ENCODE measurements at places on chromosomes 7 and 10. TPM values are rescaled to one million over a fixed set of nuclear protein-coding genes. Genes with fewer than 3 reads are reported as not detected.

The NKX1-2 gene
- total RNA-seq = not detected

DNA sequence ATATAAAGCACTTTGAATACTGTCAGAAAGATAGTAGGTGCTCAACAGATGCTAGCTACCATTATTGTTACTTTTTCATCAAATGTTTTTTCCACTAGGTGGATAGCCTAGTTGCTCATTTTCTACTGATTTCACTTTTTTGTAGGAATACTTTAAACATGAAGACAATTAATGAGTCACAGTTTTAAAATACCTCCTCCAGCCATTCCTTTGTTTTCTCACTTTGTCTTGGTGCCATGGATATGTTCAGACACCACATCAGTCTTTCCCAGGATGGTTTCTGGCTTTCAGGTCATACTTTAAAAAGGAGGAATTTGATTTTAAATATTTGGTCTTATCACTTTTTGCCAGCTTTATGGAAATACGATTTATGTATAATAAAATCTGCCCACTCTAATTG, 147.1 kb upstream of the MGMT start:
- no peak for DNase-seq
- H3K4me3 ChIP-seq = no peak overlapping the region
- peaks cover 6% of the 10 kb centered on the region for H3K4me1 ChIP-seq
- no peaks in the 10 kb centered on the region for H3K36me3 ChIP-seq
- no peak overlapping the region for H3K27ac ChIP-seq

The ZNF727 gene
- total RNA-seq = 4.3 TPM

DNA sequence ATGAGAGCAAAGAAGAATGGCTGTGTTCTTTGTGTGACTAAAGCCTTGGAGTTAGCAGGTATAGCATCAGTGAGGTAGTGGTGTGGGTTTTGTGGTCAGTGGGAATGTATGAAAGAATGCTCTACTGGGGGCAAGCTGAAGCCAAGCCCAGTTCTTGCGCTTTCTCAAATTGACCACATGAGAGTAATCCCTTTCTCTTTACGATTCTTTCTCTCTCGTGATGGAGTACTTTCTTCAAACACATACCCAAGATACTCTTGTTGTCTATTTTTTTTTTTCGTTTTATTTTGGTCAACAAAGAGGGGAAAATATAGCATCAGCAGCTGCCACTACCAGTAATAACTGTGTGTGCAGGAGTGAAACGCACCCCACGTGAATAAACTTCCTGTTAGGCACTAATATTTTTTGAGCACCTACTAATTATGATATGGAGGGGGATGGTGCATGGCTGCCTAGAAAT, 8.4 kb upstream of the PANK1 start:
- no peak overlapping the region for H3K27ac ChIP-seq
- DNase-seq = no peak
- H3K4me1 ChIP-seq = no peaks in the 10 kb centered on the region
- no peaks in the 10 kb centered on the region for H3K27me3 ChIP-seq

The RTKN2 gene
- not detected for total RNA-seq

DNA sequence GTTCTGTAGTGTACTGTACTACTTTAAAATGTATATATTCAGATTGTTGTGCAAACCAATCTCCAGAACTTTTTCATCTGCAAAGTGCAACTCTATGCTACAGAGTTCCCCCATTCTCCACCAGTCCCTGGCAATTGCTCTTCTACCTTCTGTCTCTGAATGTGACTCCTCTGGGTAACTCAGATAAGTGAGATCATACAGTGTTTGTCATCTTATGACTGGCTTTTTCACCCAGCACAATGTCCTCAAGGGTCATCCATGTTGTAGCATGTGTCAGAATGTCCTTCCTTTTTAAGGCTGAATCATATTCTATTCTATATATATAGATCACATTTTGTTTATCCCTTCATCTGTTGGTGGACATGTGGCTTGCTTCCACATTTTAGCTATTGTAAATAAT, 10.8 kb downstream of the SLIT1 start:
- no peak for DNase-seq
- peaks cover 47% of the 10 kb centered on the region for H3K27me3 ChIP-seq
- no peaks in the 10 kb centered on the region for H3K36me3 ChIP-seq
- H3K4me1 ChIP-seq = no peaks in the 10 kb centered on the region
- no peak overlapping the region for H3K27ac ChIP-seq

DNA sequence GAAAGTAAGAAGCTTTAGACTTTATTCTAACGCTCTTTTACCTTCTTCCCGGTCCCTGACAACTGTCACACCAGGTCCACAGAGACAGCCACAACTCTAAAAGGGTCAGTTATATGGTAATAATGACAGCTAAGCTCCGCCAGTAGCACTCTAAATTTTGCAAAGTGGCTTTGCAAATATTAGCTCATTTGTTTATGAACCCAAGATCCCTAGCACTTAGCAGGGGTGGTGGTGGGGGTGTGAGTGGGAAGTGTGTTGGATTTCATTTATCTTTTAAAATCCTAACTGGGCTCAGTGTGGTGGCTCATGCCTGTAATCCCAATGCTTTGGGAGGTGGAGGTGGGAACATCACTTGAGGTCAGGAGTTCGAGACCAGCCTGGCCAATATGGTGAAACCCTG, 34.8 kb upstream of the SDK1 start:
- H3K27ac ChIP-seq = no peak overlapping the region
- H3K27me3 ChIP-seq = no peaks in the 10 kb centered on the region
- H3K36me3 ChIP-seq = no peaks in the 10 kb centered on the region
- no peak overlapping the region for H3K4me3 ChIP-seq
- H3K4me1 ChIP-seq = no peaks in the 10 kb centered on the region

- no peak for DNase-seq
- H3K27me3 ChIP-seq = no peaks in the 10 kb centered on the region
- no peaks in the 10 kb centered on the region for H3K4me1 ChIP-seq
- H3K36me3 ChIP-seq = no peaks in the 10 kb centered on the region
Measured at GRCh38 chr10:7027913-7028808, 382.7 kb downstream of the SFMBT2 start.

The TECTB gene
- not detected for total RNA-seq

The EPO gene
- not detected for total RNA-seq

GRCh38 chr7:117870448-117871130, 2.7 kb downstream of the CTTNBP2 start:
- no peaks in the 10 kb centered on the region for H3K4me1 ChIP-seq
- no peak for DNase-seq
- no peak overlapping the region for H3K4me3 ChIP-seq
- no peaks in the 10 kb centered on the region for H3K36me3 ChIP-seq
- H3K27me3 ChIP-seq = no peaks in the 10 kb centered on the region

The TMEM248 gene
- 69.5 TPM for total RNA-seq

The FRMD4A gene
- total RNA-seq = 25.5 TPM

The GIMAP4 gene
- 18.9 TPM for total RNA-seq

The PDCD4 gene
- total RNA-seq = 140 TPM

The PGAM2 gene
- total RNA-seq = 1.4 TPM

GRCh38 chr7:89623018-89623672, 531.1 kb upstream of the STEAP1 start:
- no peak for DNase-seq
- no peaks in the 10 kb centered on the region for H3K4me1 ChIP-seq
- no peaks in the 10 kb centered on the region for H3K36me3 ChIP-seq
- no peak overlapping the region for H3K27ac ChIP-seq

GRCh38 chr7:85770332-85770731, 583.5 kb upstream of the SEMA3D start:
- DNase-seq = no peak
- no peaks in the 10 kb centered on the region for H3K27me3 ChIP-seq
- H3K36me3 ChIP-seq = no peaks in the 10 kb centered on the region
- no peak overlapping the region for H3K27ac ChIP-seq
- no peaks in the 10 kb centered on the region for H3K4me1 ChIP-seq

DNA sequence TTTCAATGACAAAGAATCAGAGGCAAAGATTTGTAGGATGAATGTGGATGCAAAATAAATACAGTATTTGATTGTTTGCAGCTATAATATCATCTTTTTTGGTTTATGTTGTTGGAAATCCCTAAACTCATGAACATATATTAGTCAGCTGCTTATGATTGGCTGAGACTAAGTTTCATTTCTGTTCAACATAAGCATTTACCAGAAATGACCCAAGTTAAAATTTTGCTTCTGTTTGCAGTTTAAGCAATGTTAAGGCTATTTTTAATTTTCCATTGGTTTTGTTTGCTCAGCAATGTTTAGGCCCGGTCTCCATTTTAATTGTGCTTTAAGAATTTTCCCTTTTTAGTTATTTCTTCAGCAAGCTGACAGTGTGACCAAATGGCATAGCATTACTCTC, 22.0 kb downstream of the GIMAP6 start:
- H3K36me3 ChIP-seq = no peaks in the 10 kb centered on the region
- no peak overlapping the region for H3K4me3 ChIP-seq
- H3K27ac ChIP-seq = no peak overlapping the region
- no peaks in the 10 kb centered on the region for H3K27me3 ChIP-seq

DNA sequence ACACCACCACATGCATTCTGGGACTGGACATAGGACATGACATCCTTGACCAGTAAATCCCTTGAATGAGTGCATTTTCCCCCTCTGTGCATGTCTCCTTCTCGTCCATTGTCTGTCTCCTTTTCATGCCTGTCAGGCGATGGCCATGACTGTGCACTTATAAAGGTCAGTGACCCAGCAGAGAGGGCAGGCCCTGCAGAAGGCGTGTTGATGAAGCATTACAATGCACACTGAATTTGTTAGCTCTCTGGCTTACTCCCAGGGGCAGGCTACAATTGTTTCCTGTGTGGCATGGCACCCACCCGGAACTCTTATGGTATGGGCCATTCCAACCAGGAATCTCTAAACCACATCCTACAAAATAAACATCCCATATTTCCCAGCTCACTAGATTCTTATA, 71.1 kb downstream of the SAMD9 start:
- H3K4me1 ChIP-seq = no peaks in the 10 kb centered on the region
- no peaks in the 10 kb centered on the region for H3K36me3 ChIP-seq
- H3K27me3 ChIP-seq = no peaks in the 10 kb centered on the region
- no peak overlapping the region for H3K4me3 ChIP-seq
- no peak overlapping the region for H3K27ac ChIP-seq

DNA sequence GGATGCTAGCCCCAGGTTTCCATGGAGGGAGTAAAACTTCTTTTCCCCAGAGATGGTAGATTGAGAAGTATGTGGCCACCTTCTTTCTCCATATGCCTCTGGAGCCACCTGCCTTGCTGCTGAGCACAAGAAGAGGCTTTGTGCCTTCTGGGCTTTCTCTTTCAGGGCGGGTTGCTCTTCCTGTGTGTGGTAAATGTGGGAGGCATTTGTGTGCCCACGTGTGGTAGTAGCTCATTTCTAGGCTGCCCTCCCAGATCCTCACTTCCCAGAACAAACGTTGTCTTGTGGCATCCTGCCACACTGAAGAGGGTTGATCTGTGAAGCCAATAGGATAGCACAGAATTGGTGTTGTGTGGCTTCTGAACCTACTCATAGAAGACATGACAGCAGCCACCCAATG, 342.0 kb upstream of the PODXL start:
- no peak for DNase-seq
- no peak overlapping the region for H3K4me3 ChIP-seq
- no peaks in the 10 kb centered on the region for H3K36me3 ChIP-seq
- no peaks in the 10 kb centered on the region for H3K27me3 ChIP-seq

- no peaks in the 10 kb centered on the region for H3K4me1 ChIP-seq
- H3K27ac ChIP-seq = no peak overlapping the region
- H3K4me3 ChIP-seq = no peak overlapping the region
- peak; percentile 47 for DNase-seq
- no peaks in the 10 kb centered on the region for H3K36me3 ChIP-seq
Measured at GRCh38 chr7:30654296-30655090, 27.8 kb downstream of the CRHR2 start.

- H3K27me3 ChIP-seq = no peaks in the 10 kb centered on the region
- peak overlapping the region; percentile 72 for H3K27ac ChIP-seq
- H3K36me3 ChIP-seq = no peaks in the 10 kb centered on the region
- peaks cover 14% of the 10 kb centered on the region for H3K4me1 ChIP-seq
- no peak overlapping the region for H3K4me3 ChIP-seq
- no peak for DNase-seq
Measured at GRCh38 chr10:13790196-13790595, 203.4 kb downstream of the PRPF18 start.

- DNase-seq = no peak
- H3K4me3 ChIP-seq = peak overlapping the region; percentile 20
- peaks cover 99% of the 10 kb centered on the region for H3K27me3 ChIP-seq
- no peaks in the 10 kb centered on the region for H3K36me3 ChIP-seq
Measured at GRCh38 chr7:20786421-20786778, 286 bp downstream of the SP8 start.

The SLC13A1 gene
- not detected for total RNA-seq

GRCh38 chr10:112565434-112566053, 118.5 kb downstream of the VTI1A start:
- H3K4me3 ChIP-seq = no peak overlapping the region
- H3K36me3 ChIP-seq = no peaks in the 10 kb centered on the region
- H3K4me1 ChIP-seq = no peaks in the 10 kb centered on the region

The SNCG gene
- 51.4 TPM for total RNA-seq

DNA sequence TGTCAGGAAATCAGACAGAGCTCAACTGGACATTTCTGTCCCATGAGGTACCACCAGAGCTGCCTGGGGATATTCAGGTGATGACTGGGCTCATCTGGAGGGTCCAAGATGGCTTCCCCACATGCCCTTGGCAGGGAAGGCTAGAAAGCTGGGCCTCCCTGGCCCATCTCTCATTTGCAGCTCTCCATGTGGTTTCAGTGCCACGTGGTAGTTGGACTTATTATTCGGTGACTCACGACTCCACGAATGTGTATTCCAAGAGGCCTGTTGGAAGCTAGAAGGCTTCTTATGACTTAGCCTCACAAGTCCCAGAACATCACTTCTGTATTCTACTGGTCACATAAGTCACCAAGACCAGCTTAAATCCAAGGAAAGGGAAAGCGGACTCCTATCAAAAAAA, 22.8 kb downstream of the NSMCE4A start:
- H3K27me3 ChIP-seq = no peaks in the 10 kb centered on the region
- no peak overlapping the region for H3K4me3 ChIP-seq
- H3K36me3 ChIP-seq = peaks cover 16% of the 10 kb centered on the region
- H3K4me1 ChIP-seq = peaks cover 18% of the 10 kb centered on the region

The SHH gene
- not detected for total RNA-seq

- H3K4me1 ChIP-seq = no peaks in the 10 kb centered on the region
- no peak for DNase-seq
- H3K27me3 ChIP-seq = no peaks in the 10 kb centered on the region
- H3K27ac ChIP-seq = no peak overlapping the region
- H3K36me3 ChIP-seq = no peaks in the 10 kb centered on the region
Measured at GRCh38 chr7:136728945-136729344, 139.5 kb upstream of the CHRM2 start.

DNA sequence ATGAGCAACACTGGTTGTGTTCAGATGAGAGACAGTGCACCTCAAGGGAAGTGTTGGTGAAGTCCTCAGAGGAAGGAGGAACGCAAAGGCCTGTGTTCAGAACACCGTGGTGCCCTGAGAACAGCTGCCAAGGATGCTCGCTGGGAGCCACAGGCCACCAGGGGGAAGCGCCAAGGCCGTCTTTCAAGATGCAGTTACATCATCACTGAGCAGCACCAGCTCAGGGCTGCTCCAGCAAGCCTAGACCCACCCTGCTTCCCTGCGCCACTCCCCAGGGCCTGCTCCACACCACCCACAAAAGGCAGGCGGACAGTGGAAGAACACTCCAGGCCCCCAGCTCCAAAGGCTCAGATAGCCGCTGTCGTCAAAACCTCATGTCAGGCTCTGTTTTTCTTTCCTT, 378.8 kb downstream of the DPP6 start:
- no peaks in the 10 kb centered on the region for H3K36me3 ChIP-seq
- H3K4me3 ChIP-seq = no peak overlapping the region
- no peaks in the 10 kb centered on the region for H3K4me1 ChIP-seq
- no peak for DNase-seq
- H3K27me3 ChIP-seq = no peaks in the 10 kb centered on the region

The CCDC172 gene
- total RNA-seq = not detected

The TUBAL3 gene
- total RNA-seq = not detected

Measured in sigmoid colon (tissue), 7 donors.